CD4-positive, alpha-beta T cell treated with Interleukin-10 for 1 hour (primary cell): ENCODE measurements at places on chromosomes 1 and 21.

GRCh38 chr1:15368888-15369287 lies 40.8 kb upstream of the EFHD2 start:
- no peak for DNase-seq

- DNase-seq: no peak
Observed at GRCh38 chr1:81484284-81484683, 316.4 kb upstream of the ADGRL2 start.

GRCh38 chr1:84892705-84893618 lies at the start of gene LPAR3:
Gene LPAR3, minus strand, starts transcription at chr1:84893206. Its CDS starts 27,086 bp downstream, at chr1:84866120.
- peak; percentile 13 for DNase-seq

GRCh38 chr1:5911871-5912271 lies 80.4 kb downstream of the NPHP4 start:
- no peak for DNase-seq

DNA sequence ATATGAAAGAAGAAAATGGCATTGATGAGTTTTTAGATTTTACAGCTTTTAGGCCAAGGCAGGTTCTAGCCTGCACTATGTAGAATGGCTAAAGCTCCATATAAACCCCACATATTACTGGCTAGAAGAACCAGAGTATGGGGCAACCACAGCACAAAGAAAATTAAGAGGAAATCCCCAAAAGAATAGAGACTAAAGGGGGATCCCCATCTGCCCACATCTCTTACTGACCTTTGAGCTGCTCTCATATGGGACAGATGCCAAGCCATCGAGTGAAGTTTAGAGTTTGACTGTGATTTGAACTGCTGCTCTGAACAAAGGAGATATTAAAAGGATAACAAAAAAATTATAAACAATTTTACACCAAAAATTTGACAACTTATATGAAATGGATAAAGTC lies 102.2 kb upstream of the HAO2 start:
- DNase-seq: no peak

GRCh38 chr1:24483441-24483840 lies 19.2 kb upstream of the RCAN3 start:
- DNase-seq: peak; percentile 31

DNA sequence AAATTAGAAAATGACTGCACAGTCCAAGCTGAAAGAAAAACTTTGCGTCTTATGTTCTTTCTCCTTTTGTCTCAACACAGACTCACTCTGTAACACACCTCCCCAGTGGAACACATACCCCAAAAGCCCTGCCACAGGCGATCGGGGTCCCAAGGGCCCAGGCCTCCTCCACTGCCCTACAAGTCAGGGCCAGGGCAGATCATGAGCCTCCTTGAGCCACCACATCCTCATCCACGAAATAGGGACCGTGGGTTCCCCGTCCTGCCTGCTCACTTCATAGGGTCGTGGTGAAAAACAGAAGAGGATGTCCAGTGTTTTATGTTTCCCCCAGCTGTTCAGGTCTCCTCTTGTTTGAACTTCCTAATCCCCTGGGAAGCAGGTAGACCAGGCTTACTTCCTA lies 116.7 kb downstream of the KCNN3 start:
- DNase-seq: no peak

DNA sequence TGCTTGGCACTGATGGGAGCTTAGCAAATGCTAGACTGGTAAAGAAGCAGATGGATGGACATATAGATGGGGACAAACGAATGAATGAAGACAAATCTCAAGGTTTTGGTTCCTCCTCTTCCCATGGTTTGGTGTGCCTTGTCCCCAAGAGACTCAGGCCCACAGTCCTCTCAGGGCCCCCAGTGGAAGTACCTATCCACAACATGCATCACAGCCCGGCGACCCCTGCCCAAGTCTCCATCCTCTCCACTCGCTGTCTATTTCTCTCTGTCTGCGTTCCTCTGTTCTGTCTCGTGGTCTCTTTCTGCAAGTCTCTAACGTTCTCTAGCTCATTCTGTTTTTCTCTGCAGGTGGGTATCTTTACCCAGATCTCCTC lies 85.8 kb downstream of the GLIS1 start:
- no peak for DNase-seq
